ENCODE measurements at places on chromosomes 6 and 20.

DNA sequence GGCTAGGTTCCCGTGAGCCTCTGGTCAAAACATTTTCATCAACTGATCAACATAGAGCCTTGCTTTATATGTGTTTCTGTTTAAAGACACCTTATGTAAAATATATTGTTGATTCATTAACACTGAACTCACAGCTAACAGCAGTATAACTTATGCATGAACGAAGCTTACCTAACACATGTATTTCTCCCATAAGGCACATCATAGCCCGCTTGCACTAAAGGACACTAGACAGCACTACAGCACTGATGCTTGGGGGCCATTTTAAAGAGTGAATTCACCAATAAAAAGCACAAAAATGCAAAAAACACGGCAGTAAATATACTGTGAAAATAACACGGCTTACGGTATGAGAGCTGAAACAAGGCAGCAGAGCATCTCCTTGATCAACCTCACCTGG, 4.0 kb downstream of the FLOT1 start:
- DNase-seq, result no peak

- DNase-seq, result no peak
Measured at GRCh38 chr6:33171880-33172687, 20.2 kb downstream of the COL11A2 start.

- DNase-seq, result no peak
Measured at GRCh38 chr6:166950443-166950821, 5.9 kb downstream of the RNASET2 start.

DNA sequence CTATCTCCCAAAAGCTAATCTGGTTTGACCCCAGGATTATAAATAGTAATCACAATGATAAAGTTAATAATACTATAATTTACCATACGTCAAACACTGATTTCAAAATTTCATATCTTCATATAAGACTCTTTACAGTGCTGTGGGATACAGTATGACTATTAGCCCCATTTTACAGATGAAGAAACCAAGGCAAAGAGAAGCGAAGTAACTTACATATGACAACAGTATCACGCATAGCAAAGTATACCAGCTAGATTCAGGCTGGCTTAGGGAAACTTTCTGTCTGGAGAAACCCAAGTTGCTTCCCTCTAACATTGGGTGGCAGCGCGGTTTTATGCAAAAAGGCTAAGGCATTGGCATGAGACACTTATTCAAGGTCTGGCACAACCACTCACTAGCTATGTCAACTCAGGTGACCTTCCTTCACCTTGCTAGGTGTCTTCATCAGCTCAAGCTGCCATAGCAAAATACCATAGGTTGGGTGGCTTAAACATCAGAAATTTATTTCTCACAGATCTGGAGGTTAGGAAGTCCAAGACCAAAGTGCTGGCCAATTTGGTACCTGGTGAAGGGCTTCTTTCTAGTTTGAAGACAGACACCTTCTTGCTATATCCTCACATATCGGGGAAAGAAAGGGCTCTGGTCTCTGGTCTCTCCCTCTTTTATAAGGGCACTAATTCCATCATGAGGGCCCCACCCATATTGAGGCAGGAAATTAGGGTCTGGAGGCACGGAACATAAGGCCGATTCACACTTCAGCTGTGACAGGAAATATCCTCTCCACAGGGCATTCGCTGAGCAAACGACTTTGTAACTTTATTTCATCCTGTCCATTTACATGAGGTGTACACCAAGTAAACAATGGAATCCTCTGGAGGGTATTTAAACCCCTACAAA, 22.4 kb upstream of the UTRN start:
- no peak for DNase-seq

GRCh38 chr6:138569554-138569953, 70.3 kb upstream of the NHSL1 start:
- DNase-seq, result no peak
